Activated CD8-positive, alpha-beta T cell treated with anti-CD3 and anti-CD28 coated beads for 36 hours (primary cell): ENCODE measurements at places on chromosomes 4 and X. TPM values are rescaled to one million over a fixed set of nuclear protein-coding genes. Genes with fewer than 3 reads are reported as not detected.

DNA sequence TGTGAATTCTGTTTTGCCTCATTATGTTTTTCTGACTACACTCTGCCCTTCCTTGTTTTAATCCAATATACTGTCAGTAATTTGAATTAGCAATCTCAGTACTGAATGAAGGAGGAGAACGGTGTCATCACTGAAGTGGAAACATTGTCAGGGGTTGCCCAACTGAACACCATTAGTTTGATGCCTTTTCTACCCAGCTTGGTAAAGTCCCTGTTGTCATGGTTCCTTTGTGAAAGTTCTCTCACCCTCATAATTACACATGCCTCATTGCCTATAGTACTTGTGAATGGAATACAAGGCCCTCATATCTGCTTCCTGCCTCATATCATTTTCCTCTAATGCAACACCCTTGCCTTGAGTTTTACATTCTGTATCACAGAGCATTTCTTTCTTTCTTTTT lies 76.9 kb downstream of the RRAGB start:
- no peak overlapping the region for H3K4me3 ChIP-seq
- peaks cover 5% of the 10 kb centered on the region for H3K4me1 ChIP-seq
- H3K27ac ChIP-seq: no peak overlapping the region

- H3K27ac ChIP-seq: no peak overlapping the region
- no peaks in the 10 kb centered on the region for H3K36me3 ChIP-seq
- no peak overlapping the region for H3K4me3 ChIP-seq
- peaks cover 7% of the 10 kb centered on the region for H3K4me1 ChIP-seq
- no peak for DNase-seq
- H3K27me3 ChIP-seq: peaks cover 6% of the 10 kb centered on the region
These were observed 8.6 kb upstream of the ENPEP start for GRCh38 chr4:110467400-110467799.

PPEF2 gene
- 0.11 TPM for total RNA-seq

- no peak overlapping the region for H3K4me3 ChIP-seq
- H3K4me1 ChIP-seq: no peaks in the 10 kb centered on the region
- no peak for DNase-seq
- H3K27ac ChIP-seq: no peak overlapping the region
- no peaks in the 10 kb centered on the region for H3K36me3 ChIP-seq
- H3K27me3 ChIP-seq: peaks cover 17% of the 10 kb centered on the region
These were observed 130.2 kb downstream of the AMELX start for GRCh38 chrX:11423362-11423818.

- no peaks in the 10 kb centered on the region for H3K27me3 ChIP-seq
- no peak overlapping the region for H3K4me3 ChIP-seq
- peaks cover 8% of the 10 kb centered on the region for H3K4me1 ChIP-seq
- peaks cover 16% of the 10 kb centered on the region for H3K36me3 ChIP-seq
- peak overlapping the region; percentile 82 for H3K27ac ChIP-seq
These were observed 7.4 kb upstream of the TBC1D25 start for GRCh38 chrX:48532161-48532560.

MED12 gene
- 52.0 TPM for total RNA-seq

- no peak overlapping the region for H3K4me3 ChIP-seq
- no peak for DNase-seq
- peaks cover 10% of the 10 kb centered on the region for H3K4me1 ChIP-seq
- H3K27me3 ChIP-seq: peaks cover 19% of the 10 kb centered on the region
- H3K36me3 ChIP-seq: no peaks in the 10 kb centered on the region
These were observed 1.2 kb downstream of the PPARGC1A start for GRCh38 chr4:23888421-23889319.

UGT2B15 gene
- total RNA-seq: not detected

- H3K27ac ChIP-seq: no peak overlapping the region
- no peak overlapping the region for H3K4me3 ChIP-seq
- DNase-seq: no peak
- no peaks in the 10 kb centered on the region for H3K36me3 ChIP-seq
These were observed 51.5 kb downstream of the ALPK1 start for GRCh38 chr4:112348488-112349158.

CT45A10 gene
- total RNA-seq: not detected

GRCh38 chr4:3700223-3700622 lies 66.0 kb upstream of the ADRA2C start:
- H3K27me3 ChIP-seq: peaks cover 18% of the 10 kb centered on the region
- H3K4me1 ChIP-seq: no peaks in the 10 kb centered on the region
- H3K36me3 ChIP-seq: no peaks in the 10 kb centered on the region
- no peak overlapping the region for H3K4me3 ChIP-seq
- H3K27ac ChIP-seq: no peak overlapping the region

RAB28 gene
- 13.1 TPM for total RNA-seq

GRCh38 chr4:99459546-99460042 lies 24.5 kb upstream of the ADH7 start:
- H3K27ac ChIP-seq: no peak overlapping the region
- H3K27me3 ChIP-seq: peaks cover 9% of the 10 kb centered on the region
- DNase-seq: no peak

GRCh38 chr4:36614011-36614410 lies 332.6 kb downstream of the DTHD1 start:
- no peak for DNase-seq
- no peak overlapping the region for H3K27ac ChIP-seq
- H3K36me3 ChIP-seq: no peaks in the 10 kb centered on the region
- H3K4me3 ChIP-seq: no peak overlapping the region
- no peaks in the 10 kb centered on the region for H3K27me3 ChIP-seq

ARHGAP36 gene
- not detected for total RNA-seq

GRCh38 chr4:121192480-121192879 lies 28.4 kb upstream of the TNIP3 start:
- peaks cover 52% of the 10 kb centered on the region for H3K4me1 ChIP-seq
- no peak for DNase-seq
- peak overlapping the region; percentile 31 for H3K4me3 ChIP-seq
- no peak overlapping the region for H3K27ac ChIP-seq
- H3K36me3 ChIP-seq: no peaks in the 10 kb centered on the region

- no peaks in the 10 kb centered on the region for H3K36me3 ChIP-seq
- DNase-seq: no peak
- H3K4me3 ChIP-seq: no peak overlapping the region
- H3K27me3 ChIP-seq: no peaks in the 10 kb centered on the region
- H3K4me1 ChIP-seq: no peaks in the 10 kb centered on the region
These were observed 81.5 kb upstream of the GK2 start for GRCh38 chr4:79489506-79489905.

DNA sequence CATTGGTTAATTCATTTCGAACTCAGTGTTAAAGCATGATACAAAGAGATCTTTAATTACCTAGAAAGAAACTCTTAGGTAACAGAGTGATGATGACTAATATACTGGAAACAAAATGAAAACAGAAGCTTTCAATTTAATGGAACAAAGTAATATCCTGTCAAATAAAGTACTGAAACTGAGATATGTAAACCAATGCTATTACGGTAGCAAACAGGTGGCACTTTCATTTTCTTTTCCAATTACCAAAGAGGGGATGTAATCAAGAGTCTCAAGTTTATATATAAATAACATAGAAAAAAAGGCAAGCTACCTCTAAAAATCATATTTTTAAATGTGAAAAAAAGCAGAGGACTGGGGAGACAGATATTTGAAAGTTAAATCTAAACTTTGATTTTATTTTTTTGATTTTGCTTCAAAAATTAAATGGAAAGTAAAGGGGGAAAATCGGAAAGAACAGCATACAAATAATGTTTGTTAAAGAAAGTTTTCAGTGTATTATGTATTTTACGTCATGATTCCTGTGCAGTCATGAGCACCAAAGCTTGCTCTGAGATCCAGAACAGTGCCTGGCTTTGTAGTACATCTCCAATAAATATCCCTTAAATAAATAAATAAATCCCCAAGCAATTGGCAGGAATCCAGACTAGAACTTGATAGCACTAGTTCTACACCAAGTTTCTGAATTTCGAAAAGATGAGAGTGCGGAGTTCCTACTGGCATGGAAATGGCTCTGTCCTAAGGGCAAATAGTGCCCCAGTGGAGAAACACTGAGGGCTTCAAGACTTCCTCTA lies 25.0 kb upstream of the RAPGEF2 start:
- H3K4me3 ChIP-seq: no peak overlapping the region
- H3K27ac ChIP-seq: peak overlapping the region; percentile 83
- H3K4me1 ChIP-seq: peaks cover 33% of the 10 kb centered on the region

GRCh38 chr4:28015996-28016395 lies 1155.4 kb downstream of the STIM2 start:
- no peak for DNase-seq
- no peak overlapping the region for H3K4me3 ChIP-seq
- H3K27ac ChIP-seq: no peak overlapping the region
- H3K4me1 ChIP-seq: no peaks in the 10 kb centered on the region
- no peaks in the 10 kb centered on the region for H3K27me3 ChIP-seq
- H3K36me3 ChIP-seq: no peaks in the 10 kb centered on the region

GRCh38 chrX:53383376-53384076 lies 38.9 kb downstream of the SMC1A start:
- no peaks in the 10 kb centered on the region for H3K27me3 ChIP-seq
- DNase-seq: no peak
- no peak overlapping the region for H3K4me3 ChIP-seq
- H3K27ac ChIP-seq: peak overlapping the region; percentile 30

DNA sequence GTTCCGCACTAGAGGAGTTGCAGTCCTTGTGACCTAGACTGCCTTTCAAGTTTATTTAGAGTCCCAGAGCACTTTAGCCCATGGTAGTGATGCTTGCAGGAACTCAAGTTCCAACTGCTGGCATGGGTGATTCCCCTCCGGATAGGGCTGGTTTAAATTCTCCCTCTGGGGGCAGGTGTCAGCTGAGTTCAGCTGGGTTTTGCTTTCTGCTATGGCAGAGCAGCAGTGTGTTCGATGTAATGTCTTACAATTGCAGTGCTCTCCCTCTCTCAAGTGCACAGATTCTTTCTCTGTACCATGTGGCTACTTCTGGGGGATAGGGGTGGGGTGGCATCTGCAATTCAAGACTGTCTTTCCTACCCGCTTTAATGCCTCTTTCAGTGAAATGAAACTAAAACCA lies 164.8 kb upstream of the ZIC3 start:
- no peaks in the 10 kb centered on the region for H3K4me1 ChIP-seq
- H3K36me3 ChIP-seq: no peaks in the 10 kb centered on the region
- DNase-seq: no peak
- H3K4me3 ChIP-seq: no peak overlapping the region
- H3K27me3 ChIP-seq: no peaks in the 10 kb centered on the region

DNA sequence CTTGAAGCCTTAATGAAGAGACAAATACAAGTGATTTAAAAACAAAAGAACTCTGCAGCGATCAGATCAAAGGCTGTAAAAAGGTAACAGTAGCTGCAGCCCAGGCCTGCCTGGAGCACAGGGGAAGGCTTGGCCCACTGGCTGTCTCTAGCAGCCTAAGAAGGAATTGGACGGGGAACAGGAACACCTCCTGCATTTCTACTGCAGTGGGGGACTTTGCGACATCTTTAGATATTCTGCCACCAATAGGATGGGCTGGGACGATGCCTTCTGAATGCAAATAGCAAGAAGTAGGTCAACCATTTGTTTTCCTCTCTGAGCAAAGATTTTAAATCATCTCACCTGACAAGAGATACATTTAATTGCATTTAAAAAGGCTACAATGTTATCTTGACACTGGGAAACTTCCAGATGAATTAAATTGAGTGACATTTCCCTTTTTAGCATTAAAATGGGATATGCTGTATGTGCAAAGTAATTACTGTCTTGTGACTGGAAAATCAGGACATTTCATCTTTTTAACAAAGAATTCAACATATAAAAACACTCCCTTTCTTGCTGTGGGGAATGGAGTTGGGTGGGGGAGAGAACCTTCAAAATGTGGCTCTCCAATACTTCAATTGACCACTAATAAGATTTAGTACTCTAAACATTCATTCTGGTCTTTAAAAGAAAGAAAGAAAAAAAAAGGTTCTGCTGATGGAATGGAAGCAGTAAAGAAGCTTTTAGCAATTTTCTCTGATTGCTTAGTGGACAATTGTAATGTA lies 70.0 kb downstream of the NYX start:
- H3K27me3 ChIP-seq: no peaks in the 10 kb centered on the region
- H3K27ac ChIP-seq: peak overlapping the region; percentile 76
- H3K36me3 ChIP-seq: peaks cover 7% of the 10 kb centered on the region
- peaks cover 47% of the 10 kb centered on the region for H3K4me1 ChIP-seq

L1CAM gene
- 2.2 TPM for total RNA-seq

GRCh38 chr4:1206299-1207156 lies 34.1 kb upstream of the SPON2 start:
- H3K4me1 ChIP-seq: peaks cover 32% of the 10 kb centered on the region
- peak; percentile 1 for DNase-seq
- no peak overlapping the region for H3K4me3 ChIP-seq
- H3K27ac ChIP-seq: no peak overlapping the region
- no peaks in the 10 kb centered on the region for H3K36me3 ChIP-seq

GRCh38 chrX:28099166-28099565 lies 117.9 kb upstream of the DCAF8L1 start:
- H3K4me1 ChIP-seq: no peaks in the 10 kb centered on the region
- no peak for DNase-seq
- H3K4me3 ChIP-seq: no peak overlapping the region
- no peaks in the 10 kb centered on the region for H3K36me3 ChIP-seq
- no peaks in the 10 kb centered on the region for H3K27me3 ChIP-seq

- H3K27ac ChIP-seq: peak overlapping the region; percentile 77
- peaks cover 72% of the 10 kb centered on the region for H3K4me1 ChIP-seq
- peak; percentile 35 for DNase-seq
- H3K36me3 ChIP-seq: peaks cover 39% of the 10 kb centered on the region
- peak overlapping the region; percentile 40 for H3K4me3 ChIP-seq
- no peaks in the 10 kb centered on the region for H3K27me3 ChIP-seq
These were observed 15.8 kb downstream of the TBC1D14 start for GRCh38 chr4:6925357-6925836.

DNA sequence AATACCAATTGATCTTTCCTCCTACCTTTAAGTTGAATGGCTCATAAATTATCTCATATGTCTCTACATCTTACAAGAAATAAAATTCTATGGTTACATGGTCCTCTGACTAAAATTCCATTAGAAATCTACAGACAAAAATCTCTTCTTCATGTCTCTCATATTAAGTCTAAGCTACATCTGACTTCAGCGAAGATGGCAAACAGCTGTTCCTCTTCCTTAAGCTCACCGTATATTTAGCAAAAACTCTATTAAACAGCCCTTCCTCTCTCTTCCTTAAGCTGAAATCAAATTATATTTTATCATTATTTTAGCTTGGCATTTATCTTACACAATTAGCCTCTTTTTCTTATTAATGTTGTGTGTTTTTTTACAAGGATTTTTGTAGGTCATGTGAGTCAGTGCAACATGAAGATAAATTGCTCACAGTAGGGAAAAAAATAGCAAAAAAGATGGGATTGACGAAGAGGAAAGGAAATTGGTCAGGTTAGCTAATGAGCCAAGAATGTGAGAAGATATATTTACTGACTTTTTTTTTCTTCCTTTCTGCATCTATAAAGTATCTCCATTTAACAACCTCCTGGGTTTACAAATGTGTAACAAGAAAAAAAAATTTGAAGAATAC lies 2412.8 kb downstream of the ARAP2 start:
- H3K4me1 ChIP-seq: no peaks in the 10 kb centered on the region
- no peak overlapping the region for H3K4me3 ChIP-seq
- H3K27me3 ChIP-seq: no peaks in the 10 kb centered on the region
- no peaks in the 10 kb centered on the region for H3K36me3 ChIP-seq
- DNase-seq: no peak
- no peak overlapping the region for H3K27ac ChIP-seq

DNA sequence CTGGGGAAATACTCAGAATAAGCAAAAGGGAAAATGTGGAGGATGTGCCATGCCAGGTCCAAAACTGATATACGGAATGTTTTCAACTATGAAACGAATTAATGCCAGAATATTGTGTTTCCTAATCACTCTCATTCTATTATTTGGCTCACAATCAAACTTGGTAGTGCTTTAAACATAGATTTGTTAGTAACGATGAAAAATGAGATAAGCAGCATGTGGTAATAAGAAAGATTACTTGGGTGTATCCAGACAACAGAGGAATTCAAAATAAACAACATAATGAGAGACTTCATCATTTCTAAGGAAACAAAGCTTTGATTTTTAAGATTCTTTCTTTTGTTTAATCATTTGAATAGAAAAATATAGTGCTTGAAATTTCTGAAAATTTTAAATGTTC lies 237.3 kb downstream of the TACR3 start:
- H3K27me3 ChIP-seq: no peaks in the 10 kb centered on the region
- H3K27ac ChIP-seq: no peak overlapping the region
- no peak overlapping the region for H3K4me3 ChIP-seq
- no peaks in the 10 kb centered on the region for H3K36me3 ChIP-seq
- DNase-seq: no peak
- no peaks in the 10 kb centered on the region for H3K4me1 ChIP-seq
